ENCODE measurements at places on chromosomes 7 and 10.

GRCh38 chr7:24349339-24349738, 65.3 kb downstream of the NPY start:
- DNase-seq = no peak

GRCh38 chr10:13441476-13441875, 87.3 kb downstream of the BEND7 start:
- DNase-seq = no peak

GRCh38 chr7:70347463-70348254, 749.4 kb downstream of the AUTS2 start:
- DNase-seq = no peak

DNA sequence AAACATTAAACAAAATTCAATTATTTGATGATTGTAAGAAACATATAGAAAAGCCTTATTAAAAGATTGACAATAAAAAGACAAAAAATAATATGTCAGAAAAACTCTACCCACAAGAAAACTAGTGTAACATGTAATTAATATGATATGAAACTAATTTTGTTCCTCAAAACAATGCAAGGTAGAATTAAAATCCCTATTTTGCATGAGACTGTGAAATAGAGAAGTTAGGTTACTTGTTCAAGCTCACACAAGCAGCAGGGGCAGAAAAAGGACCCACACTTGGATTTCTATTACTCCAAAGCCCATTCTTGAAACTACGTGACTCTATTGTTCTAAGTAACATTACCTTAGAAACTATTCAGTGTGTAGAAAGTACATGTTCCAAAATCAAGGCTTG, 96.4 kb downstream of the KCNMA1 start:
- DNase-seq = no peak

GRCh38 chr10:89064748-89065147, 74.2 kb downstream of the FAS start:
- DNase-seq = no peak

DNA sequence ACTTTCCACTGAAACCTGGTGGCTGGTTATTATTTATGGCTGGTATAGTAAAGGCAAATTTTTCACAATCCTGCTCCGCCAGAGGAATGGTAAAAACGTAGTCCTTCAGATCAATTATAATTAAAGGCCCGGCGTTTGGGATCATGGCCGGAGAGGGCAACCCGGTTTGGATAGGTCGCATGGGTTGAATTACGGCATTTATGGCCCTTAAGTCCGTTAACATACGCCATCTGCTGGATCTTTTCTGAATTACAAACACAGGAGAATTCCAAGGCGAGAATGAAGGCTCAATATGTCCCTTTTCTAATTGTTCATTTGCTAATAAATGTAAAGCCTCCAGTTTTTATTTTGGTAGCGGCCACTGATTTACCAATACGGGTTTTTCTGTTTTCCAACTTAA, 11.3 kb upstream of the TAS2R3 start:
- no peak for DNase-seq

DNA sequence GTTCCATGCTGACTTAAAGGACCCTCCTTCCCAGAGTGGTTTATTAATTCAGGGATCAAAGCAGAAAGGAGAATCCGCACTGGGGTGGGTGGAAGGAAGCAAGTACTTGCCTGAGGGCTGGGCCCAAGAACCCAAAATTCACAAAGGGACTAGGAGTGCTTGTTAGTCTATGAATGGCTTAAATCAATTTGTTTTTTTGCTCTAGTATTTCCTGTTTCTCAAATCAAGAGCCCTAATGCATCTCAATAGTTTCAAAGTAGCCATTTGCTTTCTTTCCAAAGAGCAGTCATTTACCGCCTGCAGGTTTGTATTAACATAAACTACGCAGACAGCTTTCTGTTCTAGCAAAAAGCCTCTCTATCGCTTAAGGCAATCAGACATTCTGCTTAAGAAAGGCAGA, 44.2 kb upstream of the SLC35G1 start:
- DNase-seq = no peak
